ENCODE measurements at places on chromosomes 3 and 15.

DNA sequence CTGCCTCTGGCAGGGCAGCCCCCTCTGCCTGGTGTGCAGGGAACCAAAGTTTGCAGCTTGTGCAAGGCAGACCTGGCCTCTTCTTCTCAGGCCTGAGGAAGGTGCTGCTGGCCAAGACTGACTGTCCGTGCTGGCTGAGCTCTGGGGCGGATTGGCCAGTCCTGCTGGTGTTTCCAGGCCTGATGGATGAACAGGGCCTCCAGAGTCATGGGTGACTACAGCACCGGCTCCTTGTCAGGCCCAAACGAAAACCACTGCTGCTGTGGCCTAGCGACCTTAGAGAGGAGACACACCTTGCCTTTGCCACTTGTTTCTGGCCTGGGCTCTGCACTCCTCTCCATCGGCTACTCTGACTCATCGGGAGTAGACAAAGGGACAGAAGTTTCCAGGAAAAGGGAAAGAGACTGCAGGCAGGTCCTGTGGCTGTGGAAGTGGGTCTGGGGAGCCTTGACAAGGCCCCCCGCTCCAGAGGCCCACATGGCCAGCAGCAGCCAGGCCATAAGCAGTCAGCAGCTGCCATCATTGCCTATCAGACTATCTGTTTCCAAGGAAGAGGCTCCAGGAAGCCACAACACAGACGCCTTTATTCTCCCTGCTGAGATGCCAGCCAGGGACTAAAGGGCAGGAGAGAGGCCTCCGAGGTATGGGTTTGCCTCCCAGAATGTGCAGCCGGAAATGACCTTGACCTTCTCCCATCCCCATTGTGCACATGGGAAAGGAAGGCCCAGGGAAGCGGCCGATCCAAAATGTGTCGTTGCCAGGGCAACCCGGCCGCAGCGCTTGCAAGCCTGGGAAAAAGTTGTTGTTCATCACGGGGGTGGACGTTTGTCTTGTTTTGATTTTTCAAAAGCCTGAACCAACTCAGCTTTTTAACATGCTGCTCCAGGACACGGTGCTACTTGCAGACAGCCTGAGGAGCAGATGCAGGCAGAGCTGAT is 160.5 kb downstream of the CHSY1 start:
- no peak for DNase-seq

DNA sequence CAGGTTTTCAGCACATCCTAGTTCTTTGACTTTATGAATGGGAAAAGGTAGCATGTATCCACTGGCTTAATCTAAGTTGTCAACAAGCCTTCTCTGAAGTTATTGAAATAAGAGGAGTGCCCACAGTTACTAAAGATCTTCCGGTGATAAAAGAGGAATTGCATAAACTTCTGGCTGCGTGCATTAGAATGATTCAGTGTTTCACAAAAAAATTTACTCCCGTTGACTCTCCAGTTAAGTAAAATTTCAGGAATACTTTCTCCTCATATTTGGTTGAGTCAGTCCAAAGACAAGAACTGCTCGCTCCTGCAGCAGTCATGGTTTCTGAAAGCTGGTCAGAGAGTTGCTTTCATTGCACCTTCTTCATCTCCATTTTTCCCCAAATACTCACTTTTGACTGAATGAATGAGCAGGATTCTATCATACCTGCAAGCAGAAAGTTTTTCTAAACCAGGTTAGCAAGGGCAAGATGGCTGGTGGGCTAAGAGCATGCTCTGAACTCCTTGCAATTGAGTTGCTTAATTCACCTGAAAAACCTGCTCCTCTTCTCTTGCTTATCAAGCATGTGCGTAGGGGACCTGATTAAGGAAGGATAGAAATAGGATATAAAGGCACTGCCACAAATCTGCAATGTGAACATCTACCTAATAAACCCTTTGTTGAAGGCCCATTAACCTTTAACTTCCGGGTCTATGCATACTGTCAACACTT is 64.2 kb upstream of the TIMP4 start:
- no peak for DNase-seq

DNA sequence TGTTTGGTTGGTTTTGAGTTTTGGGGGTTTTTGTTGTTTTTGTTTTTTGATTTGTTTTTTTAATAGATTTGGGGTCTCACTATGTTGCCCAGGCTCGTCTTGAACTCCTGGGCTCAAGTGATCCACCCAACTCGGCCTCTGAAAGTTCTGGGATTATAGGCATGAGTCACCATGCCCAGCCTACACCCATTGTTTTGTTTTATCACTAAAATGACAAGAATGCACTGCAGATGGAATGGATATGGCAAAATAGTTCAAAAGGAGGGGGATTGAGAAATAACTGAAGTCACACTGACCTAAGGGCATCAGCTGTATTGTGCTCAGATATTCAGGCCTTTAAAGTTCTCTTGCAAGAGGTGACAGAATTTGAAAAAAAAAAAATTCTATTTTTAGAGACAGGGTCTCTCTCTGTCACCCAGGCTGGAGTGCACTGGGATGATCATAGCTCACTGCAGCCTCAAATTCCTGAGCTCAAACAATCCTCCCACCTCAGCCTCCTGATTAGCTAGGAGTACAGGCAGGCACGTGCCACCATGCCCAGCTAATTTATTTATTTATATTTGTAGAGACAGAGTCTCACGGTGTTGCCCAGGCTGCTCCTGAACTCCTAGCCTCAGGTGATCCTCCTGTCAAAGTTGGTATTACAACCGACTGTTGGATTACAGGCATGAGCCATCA is 4.4 kb upstream of the RASA2 start:
- DNase-seq: peak; percentile 69

GRCh38 chr15:99059010-99059981 is 45.6 kb upstream of the SYNM start:
- DNase-seq: peak; percentile 92

DNA sequence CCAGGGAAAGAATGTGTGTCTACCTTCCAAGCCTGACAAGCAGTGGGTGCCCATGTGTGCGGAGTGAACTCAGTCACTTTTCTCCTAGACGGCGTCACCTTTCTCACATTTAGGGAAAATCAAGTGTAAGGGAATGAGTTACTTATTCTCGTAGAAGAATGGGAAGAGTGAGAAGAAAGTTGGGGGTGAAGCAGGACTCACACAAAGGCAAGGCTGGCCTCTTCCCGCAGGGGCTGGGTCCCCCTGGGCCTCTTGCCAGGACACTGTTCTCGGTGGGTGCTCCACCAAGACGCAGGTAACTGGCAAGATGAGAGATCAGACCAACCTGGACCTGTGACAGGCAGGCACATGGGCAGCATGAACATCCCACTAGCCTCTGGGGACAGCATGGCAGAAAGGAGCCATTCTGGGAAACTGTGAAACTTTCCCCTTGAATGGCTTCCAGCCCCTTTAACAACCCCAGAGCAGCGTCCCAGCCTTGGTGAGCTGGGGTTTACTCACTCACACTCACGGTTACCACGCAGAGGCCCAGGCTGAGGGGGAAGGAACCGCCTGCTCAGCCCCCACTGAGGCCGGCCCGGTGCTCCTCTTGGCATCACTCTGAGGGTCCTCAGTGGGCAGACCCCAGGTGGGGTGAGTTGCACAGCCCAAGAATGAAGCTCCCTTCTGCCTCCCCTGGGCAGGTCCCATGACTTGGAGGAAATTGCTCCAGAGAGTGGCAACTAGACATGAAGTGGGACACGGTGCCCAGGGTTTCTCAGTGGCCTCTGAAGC is 15.0 kb upstream of the SRP14 start:
- no peak for DNase-seq

DNA sequence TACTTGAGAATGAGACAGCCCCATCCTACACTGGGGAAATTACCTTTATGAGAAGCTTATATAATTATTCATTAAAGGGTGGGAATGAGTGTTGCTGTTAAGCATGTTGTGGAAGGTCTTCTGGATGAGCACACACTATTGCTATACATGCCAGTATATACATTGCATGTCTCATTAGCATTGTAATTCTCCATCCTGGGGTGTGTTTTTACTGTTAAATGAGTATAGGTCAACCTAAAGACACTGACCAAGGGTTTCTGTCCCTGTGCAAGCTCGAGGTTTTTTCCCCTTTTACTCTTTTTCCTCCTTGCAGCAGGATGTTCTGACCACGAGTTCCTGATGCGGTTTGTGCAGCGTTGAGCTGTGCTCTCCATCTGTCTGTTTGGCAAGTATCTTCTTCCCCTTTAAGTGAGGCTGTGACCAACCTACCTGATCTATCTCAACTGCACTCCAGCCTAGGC is 7.2 kb upstream of the IVD start:
- no peak for DNase-seq

GRCh38 chr3:169754711-169755110 is 10.1 kb downstream of the TERC start:
- DNase-seq: no peak

DNA sequence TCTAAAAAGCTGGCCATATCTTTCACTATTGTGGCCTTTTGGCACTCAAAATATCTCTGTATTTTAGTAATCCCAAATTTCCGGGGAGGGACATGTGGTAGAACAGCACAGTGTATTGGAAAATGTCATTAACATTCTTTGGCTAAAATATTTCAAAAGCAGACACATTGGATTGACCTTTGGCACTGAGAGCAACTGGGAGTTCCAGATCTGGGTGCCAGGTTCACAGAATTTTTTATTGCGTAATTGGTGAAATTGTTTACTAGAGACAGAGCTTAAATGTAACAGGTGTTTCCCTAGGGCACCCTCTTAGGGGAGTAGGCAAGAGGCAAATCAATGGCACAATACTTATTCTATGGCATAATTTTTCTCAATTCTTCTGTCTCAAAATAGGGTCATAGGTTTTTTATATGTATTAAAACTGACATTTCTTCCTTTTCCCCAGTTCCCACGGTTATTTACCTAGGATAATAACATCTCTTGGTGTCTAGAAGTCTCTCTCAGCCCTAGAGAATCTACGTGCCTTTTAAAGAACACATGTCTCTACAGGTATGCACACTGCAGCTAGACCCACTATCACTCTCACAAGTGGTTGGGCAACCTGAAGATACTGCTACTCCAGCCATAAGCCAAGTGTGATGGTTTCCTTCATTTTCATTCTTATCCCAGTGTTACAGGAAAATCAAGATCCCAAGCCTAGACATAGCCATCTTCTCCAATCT is 10.6 kb downstream of the RBMS3 start:
- no peak for DNase-seq

GRCh38 chr15:83654379-83655236 is 685 bp downstream of the ADAMTSL3 start:
- peak; percentile 14 for DNase-seq

- no peak for DNase-seq
Observed at GRCh38 chr3:57654267-57654666, 38.6 kb downstream of the DENND6A start.

- DNase-seq: no peak
Observed at GRCh38 chr3:131193641-131194238, 167.1 kb downstream of the NEK11 start.

- DNase-seq: no peak
Observed at GRCh38 chr3:58577269-58577821, at the start of gene FAM107A. Gene FAM107A, minus strand, starts transcription at chr3:58577391. Its CDS starts 7,531 bp downstream, at chr3:58569860.

GRCh38 chr3:194069421-194070219 is 66.3 kb upstream of the HES1 start:
- peak; percentile 46 for DNase-seq

GRCh38 chr3:145094355-145094941 is 1066.5 kb downstream of the PLOD2 start:
- no peak for DNase-seq

DNA sequence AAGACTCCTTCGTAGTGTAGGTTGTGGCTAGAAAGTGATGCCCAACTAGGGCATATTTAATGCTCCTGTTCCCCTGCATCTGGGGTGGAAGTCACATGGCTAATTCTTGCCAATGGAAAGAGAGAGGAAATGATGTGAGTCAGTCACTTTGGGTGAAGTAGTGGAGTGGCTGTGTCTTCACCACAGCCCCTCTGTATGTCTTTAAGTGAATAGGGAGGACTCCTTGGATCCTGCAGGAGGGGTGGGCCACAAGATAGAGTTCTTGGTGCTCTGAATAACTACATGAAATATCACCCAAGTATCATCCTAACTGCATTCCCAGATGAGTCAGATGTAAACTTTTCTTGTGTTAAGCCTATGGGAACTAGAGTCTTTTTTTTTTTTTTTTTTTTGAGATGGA is 17.8 kb upstream of the MB21D2 start:
- no peak for DNase-seq

GRCh38 chr3:31503456-31503855 is 29.3 kb upstream of the STT3B start:
- no peak for DNase-seq

GRCh38 chr3:40827942-40828688 is 303.4 kb downstream of the ZNF621 start:
- DNase-seq: peak; percentile 7

DNA sequence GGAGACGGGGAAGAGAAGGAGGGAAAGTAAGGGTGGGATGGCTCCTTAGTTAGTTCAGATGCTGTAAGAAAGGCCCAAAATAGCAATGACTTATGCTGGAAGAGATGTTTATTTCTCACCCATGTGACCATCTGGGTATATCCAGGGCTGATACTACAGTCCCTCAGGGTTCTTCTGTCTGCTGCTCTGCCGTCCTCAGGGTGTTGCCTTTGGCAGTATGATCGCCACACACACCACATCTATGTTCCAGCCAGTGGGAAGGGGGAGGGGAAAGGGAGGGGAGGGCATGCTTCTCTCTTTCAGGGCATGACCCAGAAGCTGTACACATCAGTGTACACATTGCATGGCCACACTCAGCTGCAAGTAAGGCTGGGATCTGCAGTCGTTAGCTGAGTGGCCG is 10.2 kb downstream of the CD276 start:
- DNase-seq: no peak

- no peak for DNase-seq
Observed at GRCh38 chr3:161043336-161044035, 61.7 kb downstream of the B3GALNT1 start.

- DNase-seq: no peak
Observed at GRCh38 chr3:112017091-112017490, 17.4 kb upstream of the TMPRSS7 start.

DNA sequence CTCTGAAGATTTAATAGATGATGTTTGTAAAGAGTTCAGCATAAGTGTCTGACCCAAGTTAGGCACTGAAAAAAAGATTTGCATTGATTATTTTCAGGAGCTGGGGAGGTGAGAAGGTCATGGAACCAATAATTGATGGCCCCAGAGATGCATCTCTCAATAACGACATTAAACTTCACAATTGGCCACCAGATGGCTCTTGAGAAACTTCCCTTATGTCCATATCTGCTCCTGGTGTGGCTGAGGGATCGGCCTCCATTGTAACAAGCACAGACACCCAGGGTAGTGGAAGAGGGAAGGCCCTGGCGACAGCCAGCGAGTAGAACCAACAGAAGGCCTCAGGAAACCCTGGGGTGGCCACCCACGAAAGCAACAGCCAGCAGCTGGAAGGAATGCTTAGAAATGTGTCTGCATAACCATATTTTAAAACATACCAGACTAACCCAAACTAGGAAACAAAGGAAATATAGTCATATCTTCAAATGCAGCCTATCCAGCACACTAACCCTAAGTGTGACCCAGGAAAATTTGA is 536.7 kb downstream of the SOX2 start:
- DNase-seq: peak; percentile 5
